Osteoblast (primary cell): ENCODE measurements at places on chromosomes 7 and 10. TPM values are rescaled to one million over a fixed set of nuclear protein-coding genes. Genes with fewer than 3 reads are reported as not detected.

GRCh38 chr7:5633161-5634106 is 148.0 kb downstream of the RNF216 start:
- no peak for DNase-seq
- peak overlapping the region; percentile 26 for H3K4me3 ChIP-seq
- H3K27me3 ChIP-seq, result no peaks in the 10 kb centered on the region
- H3K36me3 ChIP-seq, result peaks cover 10% of the 10 kb centered on the region

DNA sequence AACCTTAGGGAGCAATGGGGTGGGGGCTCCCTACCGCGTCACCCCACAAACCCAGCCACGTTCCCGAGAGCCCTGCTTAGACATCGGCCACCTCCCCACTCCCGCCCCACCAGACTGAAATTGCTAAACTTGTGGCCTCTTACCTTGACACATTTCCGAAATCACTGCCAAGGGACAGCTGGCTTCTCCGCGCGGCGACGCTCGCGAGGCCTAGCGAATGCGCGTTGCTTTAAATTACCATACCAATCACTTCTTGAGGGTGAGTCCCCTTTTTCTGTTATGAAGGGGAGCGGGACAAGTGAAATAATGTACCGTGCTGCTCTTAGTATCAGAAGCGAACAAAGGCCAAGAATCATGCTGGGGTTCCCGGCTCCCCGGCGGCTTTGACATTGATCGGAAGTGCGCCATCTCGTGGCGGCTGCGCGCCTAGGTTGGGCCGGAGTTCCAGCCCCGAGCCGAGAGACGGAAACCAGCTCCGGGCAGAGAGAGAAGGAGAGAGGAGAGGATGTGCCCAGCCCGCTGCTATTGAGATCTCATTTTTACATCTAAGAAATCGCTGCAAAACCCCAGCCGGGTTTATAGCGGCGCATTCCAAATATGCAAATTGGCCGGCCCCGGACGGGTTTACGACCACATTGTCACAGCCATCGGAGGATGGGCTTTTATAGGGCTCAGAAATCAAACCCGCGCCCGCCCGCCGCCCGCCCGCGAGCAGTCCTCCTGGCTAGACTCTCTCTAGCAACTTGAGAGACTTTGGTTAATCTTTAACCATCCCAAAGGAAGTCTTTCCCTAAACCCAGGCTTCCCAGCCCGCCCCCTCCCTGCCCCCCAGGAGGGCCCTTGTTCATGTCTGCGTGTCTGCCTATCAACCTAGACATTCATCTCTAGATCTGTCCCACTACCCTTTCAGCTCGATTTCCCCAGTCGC is 5.3 kb downstream of the HOXA11 start:
- H3K27me3 ChIP-seq, result no peaks in the 10 kb centered on the region
- peaks cover 8% of the 10 kb centered on the region for H3K36me3 ChIP-seq
- H3K4me1 ChIP-seq, result peaks cover 67% of the 10 kb centered on the region
- peak; percentile 96 for DNase-seq
- H3K4me3 ChIP-seq, result peak overlapping the region; percentile 75

- H3K27ac ChIP-seq, result no peak overlapping the region
- DNase-seq, result peak; percentile 98
- peaks cover 23% of the 10 kb centered on the region for H3K27me3 ChIP-seq
- H3K4me3 ChIP-seq, result no peak overlapping the region
Observed at GRCh38 chr10:69644658-69645295, 14.7 kb downstream of the FAM241B start.

DNA sequence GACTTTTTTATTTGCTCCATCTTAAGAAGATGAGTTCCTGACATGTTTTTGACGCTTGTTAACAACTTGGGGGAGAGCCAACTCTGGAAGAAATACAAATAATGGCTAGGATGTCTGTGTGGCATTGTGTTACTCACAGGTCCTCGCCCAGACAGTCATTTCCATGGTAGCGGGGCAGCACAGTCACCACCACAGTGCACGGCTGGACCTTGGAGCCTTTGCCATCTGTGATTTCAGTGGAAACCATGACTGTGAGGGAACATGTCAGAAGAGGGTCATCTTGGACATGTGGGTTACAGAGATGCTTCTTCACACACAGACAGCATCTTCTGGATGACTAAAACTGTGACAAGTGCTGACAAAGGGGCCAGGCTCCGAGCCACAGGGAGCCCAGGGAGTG is 74.5 kb downstream of the PKD1L1 start:
- H3K27me3 ChIP-seq, result no peaks in the 10 kb centered on the region
- no peaks in the 10 kb centered on the region for H3K36me3 ChIP-seq
- DNase-seq, result peak; percentile 82
- H3K4me1 ChIP-seq, result peaks cover 4% of the 10 kb centered on the region
- H3K4me3 ChIP-seq, result no peak overlapping the region

- no peak overlapping the region for H3K27ac ChIP-seq
- H3K4me3 ChIP-seq, result no peak overlapping the region
- H3K27me3 ChIP-seq, result no peaks in the 10 kb centered on the region
- H3K4me1 ChIP-seq, result no peaks in the 10 kb centered on the region
Observed at GRCh38 chr7:158351051-158351450, 236.6 kb downstream of the PTPRN2 start.

DNA sequence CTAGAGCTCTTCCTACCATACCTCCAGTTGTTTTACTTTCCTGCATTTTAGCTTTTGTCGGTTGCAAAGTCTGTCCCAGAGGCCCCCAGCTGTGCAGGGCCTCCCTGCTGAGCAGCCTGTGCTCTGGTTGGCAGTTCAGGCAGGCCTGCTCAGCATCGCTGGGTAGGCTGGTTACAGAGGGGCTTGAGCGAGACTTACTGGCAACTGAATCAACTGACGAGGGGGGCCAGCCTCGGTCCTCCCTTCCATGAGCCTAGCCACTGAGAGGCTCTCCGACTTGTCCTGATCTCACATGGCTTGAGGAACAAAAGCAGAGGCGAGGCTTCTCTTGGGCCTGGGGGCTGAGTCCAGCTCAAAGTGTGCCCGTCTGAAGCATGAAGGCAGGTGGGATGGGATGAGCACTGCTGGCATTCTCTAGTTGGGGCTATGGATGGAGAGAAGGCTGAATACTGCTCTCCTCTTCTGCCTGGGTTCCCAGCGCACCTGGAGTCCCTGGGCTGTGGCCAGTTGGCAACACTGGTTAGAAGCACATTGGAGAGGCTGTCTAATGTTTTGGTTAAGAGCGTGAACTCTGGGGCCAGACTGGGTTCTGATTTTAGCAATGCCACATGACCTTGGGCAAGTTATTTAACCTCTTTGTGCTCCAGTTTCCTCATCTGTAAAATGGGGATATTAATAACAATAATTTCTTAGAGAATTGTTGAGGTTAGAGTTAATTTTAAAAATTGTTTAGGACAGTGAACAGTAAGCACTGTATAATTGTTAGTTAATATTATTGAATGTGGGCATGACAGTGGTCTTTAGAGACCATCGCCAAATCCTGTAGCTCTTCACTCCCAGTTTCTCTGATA is 6.9 kb upstream of the SFRP5 start:
- H3K4me3 ChIP-seq, result no peak overlapping the region
- DNase-seq, result no peak
- peaks cover 5% of the 10 kb centered on the region for H3K27me3 ChIP-seq
- H3K36me3 ChIP-seq, result no peaks in the 10 kb centered on the region
- no peaks in the 10 kb centered on the region for H3K4me1 ChIP-seq
- H3K27ac ChIP-seq, result no peak overlapping the region

- peaks cover 22% of the 10 kb centered on the region for H3K27me3 ChIP-seq
- H3K4me3 ChIP-seq, result peak overlapping the region; percentile 37
- no peak overlapping the region for H3K27ac ChIP-seq
- no peak for DNase-seq
- H3K4me1 ChIP-seq, result peaks cover 8% of the 10 kb centered on the region
Observed at GRCh38 chr10:13390604-13391522, 42.8 kb upstream of the SEPHS1 start.

- no peak for DNase-seq
- H3K4me3 ChIP-seq, result no peak overlapping the region
- H3K27ac ChIP-seq, result no peak overlapping the region
- H3K4me1 ChIP-seq, result no peaks in the 10 kb centered on the region
Observed at GRCh38 chr7:33458581-33458980, 329.2 kb downstream of the BBS9 start.

GRCh38 chr7:116863936-116864500 is 1.6 kb downstream of the CAPZA2 start:
- no peaks in the 10 kb centered on the region for H3K36me3 ChIP-seq
- peak overlapping the region; percentile 90 for H3K4me3 ChIP-seq
- H3K27ac ChIP-seq, result peak overlapping the region; percentile 91

GRCh38 chr10:71015674-71016073 is 127.3 kb upstream of the PCBD1 start:
- no peak for DNase-seq
- H3K4me3 ChIP-seq, result no peak overlapping the region
- no peaks in the 10 kb centered on the region for H3K36me3 ChIP-seq
- no peaks in the 10 kb centered on the region for H3K4me1 ChIP-seq
- no peak overlapping the region for H3K27ac ChIP-seq

GRCh38 chr7:139772873-139773272 is 4.9 kb downstream of the HIPK2 start:
- no peak for DNase-seq
- peaks cover 52% of the 10 kb centered on the region for H3K4me1 ChIP-seq
- no peaks in the 10 kb centered on the region for H3K27me3 ChIP-seq
- peaks cover 18% of the 10 kb centered on the region for H3K36me3 ChIP-seq
- H3K27ac ChIP-seq, result peak overlapping the region; percentile 98
- H3K4me3 ChIP-seq, result no peak overlapping the region

GRCh38 chr7:101127460-101128039 is 646 bp downstream of the SERPINE1 start:
- H3K4me1 ChIP-seq, result peaks cover 56% of the 10 kb centered on the region
- peaks cover 42% of the 10 kb centered on the region for H3K36me3 ChIP-seq
- DNase-seq, result no peak
- peak overlapping the region; percentile 82 for H3K4me3 ChIP-seq
- no peaks in the 10 kb centered on the region for H3K27me3 ChIP-seq

NEUROD6 gene
- total RNA-seq, result not detected in 2 replicates

ADIRF gene
- 11.9 and 18.3 TPM in 2 replicates for total RNA-seq

MIOS gene
- 42.1 and 43.4 TPM in 2 replicates for total RNA-seq

NEURL1 gene
- total RNA-seq, result under 0.01 TPM in 1 of 2 replicates, not detected in the other

SFTPA1 gene
- not detected in 2 replicates for total RNA-seq

LAMB4 gene
- total RNA-seq, result under 0.01 and 0.36 TPM in 2 replicates

ENO4 gene
- 0.29 and 0.36 TPM in 2 replicates for total RNA-seq

HOXA1 gene
- total RNA-seq, result 0.72 and 1.5 TPM in 2 replicates

AOAH gene
- total RNA-seq, result under 0.01 TPM in 1 of 2 replicates, not detected in the other

SAP25 gene
- total RNA-seq, result not detected in 2 replicates

FIGNL1 gene
- 5.9 and 6.5 TPM in 2 replicates for total RNA-seq
